ENCODE measurements at places on chromosomes 16 and 17.
A peak's percentile ranks its signal among the peaks of the same experiment; 100 is the strongest.

GRCh38 chr17:5226940-5227878, 7.5 kb downstream of the SCIMP start:
- DNase-seq, result peak; percentile 67

- DNase-seq, result no peak
Observed at GRCh38 chr16:68490829-68491575, 42.7 kb upstream of the SMPD3 start.

DNA sequence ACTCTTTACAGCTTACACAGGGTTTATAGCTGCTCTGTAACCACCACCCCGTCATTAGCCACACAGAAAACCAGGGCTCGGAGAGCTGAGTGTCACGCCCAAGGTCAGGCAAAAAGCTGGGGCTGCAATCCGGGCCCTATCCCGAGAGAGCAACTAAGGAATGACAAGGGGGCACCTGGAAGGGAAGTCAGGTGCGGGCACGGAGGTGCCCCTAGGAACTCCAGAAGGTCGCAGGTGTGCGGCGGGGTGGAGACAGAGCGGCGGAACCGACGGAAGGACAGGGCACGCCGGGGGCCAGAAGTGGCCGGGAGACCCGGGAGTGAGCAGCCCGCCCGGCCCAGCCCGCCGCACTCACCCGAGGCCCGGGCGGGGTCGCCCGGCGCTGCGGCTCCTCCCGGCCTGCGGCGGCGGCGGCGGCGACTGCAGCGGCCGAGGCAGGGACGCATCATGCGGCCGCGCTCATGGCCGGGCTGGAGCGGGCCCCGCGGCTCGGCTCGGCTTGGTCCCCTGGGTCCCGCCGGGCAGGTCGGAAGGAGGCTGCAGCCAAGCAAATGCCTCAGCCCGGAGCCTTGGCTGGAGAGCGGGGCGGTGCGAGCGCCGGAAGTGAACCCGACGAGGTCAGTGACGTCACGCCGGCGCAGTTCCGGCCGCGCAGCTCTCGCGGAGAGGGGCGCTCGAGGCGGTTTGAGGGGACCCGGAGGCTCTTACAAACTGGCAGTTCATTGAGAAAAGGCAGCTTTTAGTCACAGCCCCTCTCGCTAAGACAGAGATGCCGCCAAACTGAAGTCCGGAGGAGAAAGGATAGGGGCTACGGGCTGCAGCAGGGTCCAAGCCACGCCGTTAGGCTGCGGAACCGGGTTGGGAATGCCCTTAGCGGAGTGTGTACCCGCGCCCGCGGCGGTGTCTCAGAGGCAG, at the start of gene ZDHHC7:
Gene ZDHHC7 (minus strand): TSS at position 605 of the 915 bp plus-strand sequence. CDS start 20,917 bp downstream, outside the sequence.
- DNase-seq, result peak; percentile 86

DNA sequence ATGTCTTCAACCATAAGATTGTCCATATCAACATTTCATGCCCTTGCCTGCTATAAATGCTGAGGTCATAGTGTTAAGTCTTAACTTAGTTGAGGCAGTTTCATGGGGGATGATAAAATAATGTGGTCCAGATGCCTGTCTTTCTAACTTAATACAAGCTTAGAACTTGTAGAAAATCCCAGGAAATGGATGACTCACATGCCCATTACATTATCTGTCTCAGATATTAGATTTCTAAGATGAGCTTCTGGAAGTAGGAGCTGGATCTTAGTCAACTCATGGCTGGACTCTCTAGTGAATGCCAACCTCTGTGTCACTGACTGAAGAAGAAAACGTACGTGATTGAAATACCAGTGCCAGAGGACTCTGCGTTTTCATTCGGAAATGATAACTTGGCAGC, 797.5 kb upstream of the EEF2KMT start:
- DNase-seq, result no peak

- peak; percentile 49 for DNase-seq
Observed at GRCh38 chr17:2693561-2694380, 17.8 kb downstream of the CLUH start.

- DNase-seq, result no peak
Observed at GRCh38 chr17:46795379-46795952, 23.0 kb downstream of the WNT3 start.

- DNase-seq, result no peak
Observed at GRCh38 chr17:55458287-55458900, 36.8 kb upstream of the MMD start.

DNA sequence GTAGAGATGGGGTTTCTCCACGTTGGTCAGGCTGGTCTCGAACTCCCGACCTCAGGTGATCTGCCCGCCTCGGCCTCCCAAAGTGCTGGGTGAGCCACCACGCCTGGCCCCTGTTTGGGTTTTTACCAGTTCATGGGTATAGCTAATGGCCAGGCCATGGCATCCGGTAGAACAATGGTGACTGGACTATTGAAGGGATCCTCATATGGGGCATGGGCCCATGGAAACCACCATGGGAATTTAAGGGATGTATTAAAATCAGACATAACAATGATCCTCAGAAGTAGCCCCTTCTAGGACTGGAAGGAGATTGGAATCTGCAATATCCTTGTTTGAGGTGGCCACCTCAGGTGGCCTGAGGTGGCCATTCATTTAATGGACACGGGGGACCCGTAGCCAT, 17.5 kb upstream of the GUCY2D start:
- no peak for DNase-seq

DNA sequence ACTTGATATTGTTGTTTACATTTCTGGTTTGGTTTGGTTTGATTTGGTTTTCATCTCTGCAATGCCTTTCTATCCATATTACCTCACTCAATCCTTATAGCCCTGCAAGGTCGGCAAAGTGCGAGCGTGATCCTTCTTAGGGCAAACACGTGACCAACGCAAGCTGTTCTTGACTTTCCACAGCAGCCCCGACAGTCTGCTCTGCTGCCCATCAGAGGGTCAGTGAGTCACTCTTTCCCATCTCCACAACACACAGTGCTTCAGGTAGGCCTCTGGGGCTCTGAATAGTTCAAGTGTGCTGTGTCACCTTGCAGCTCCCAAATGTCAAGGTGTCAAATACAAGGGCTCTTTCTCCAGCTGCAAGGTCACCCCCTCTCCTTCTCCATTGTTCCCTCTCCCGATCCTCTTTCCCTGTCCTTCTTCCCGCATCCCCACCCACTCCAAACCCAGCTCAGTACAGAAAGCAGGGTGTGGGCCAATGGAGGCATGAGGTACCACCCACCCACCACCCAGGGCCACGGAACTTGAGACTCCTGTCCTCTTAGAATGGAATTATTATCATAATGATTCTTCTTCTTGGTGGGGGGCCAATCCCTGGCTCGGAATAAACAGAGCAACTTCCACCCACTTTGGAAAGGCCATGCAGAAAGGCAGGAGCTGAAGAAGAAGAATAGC, 139.7 kb downstream of the SLC39A11 start:
- no peak for DNase-seq

GRCh38 chr16:83733301-83733700, 74.5 kb upstream of the HSBP1 start:
- DNase-seq, result no peak

GRCh38 chr16:79598063-79598347, 2.5 kb downstream of the MAF start:
- no peak for DNase-seq
